EH (cell line): ENCODE measurements at places on chromosomes 2 and 18.
A peak's percentile ranks its signal among the peaks of the same experiment; 100 is the strongest.

DNA sequence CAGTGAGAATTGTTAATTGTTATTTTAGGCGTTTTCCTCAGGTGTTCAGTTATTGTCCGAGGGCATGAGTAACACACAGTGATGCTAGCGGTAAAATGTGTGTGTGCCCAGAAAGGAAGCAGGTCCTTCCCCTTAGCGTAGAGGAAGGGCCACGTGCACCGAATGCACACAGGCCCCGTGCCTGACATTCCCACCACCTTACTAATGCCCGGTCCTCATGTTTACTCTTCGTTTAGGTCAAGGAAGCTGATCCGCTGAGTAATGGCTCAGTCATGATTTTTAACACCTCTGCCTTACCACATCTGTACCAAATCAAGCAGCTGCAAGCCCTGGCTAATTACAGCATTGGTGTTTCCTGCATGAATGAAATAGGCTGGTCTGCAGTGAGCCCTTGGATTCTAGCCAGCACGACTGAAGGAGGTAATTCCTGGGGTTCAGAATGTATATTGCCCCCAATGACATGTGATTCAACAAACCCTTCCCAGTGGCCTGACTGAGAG, 76.7 kb downstream of the MERTK start:
- DNase-seq, result peak; percentile 89

DNA sequence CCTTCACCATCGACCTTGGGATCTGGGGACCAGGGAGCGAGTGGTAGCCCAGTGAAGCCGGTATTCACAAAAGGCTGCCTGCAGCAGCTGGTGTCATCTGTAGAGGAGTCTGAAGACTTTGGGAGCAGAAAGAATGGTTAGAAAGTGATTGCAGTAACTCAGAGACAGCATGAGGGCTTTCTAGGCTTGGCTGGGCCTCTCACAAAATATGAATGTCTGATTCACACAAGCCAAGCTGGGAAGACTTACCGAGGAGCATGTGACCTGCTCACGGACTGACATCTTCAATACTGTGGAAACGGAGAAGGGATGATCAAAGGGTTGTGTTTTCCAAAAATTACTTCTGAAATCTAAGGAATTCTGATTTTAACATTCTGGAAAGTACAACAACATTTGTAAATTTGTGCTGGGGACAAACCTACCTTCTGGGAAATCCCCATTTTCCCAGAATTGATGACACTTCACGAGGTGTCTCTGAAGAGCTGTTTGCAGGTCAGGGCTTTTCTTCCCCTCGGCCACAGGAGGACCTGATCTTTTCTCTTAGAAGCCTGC, 111.7 kb downstream of the ACOXL start:
- no peak for DNase-seq

DNA sequence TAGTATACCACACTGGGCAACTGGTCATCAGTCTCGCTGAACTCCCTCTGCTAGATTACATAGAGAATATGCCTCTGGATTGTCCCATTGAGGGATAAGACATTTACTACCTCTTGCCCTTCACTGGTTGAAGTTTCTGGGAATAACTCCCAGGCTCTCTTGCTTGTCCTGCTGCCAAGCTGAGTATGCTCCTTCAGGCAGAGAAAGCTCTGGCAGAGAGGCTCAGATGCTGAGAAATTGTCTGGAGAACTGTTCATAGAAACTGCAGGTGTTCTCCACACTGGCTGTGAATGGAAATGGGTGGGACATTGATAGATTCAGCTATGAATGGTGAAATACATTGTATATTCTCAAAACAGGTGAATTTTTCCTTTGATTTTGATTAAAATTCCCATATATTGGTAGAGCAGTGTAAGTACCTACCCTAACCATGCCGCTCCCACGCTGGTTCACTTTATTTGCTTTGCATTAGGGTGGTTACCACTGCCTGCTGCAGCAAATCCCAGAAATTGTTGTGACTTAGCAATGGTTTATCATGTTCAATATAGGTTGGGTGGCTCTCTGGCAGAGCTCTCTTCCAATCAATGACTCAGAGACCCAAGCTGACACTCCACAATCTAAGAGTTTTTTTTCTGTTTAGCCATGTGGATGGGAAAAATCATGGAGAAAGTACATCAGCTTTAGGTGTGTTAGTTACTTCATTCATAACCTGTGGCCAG, 36.7 kb downstream of the FAM117B start:
- no peak for DNase-seq

DNA sequence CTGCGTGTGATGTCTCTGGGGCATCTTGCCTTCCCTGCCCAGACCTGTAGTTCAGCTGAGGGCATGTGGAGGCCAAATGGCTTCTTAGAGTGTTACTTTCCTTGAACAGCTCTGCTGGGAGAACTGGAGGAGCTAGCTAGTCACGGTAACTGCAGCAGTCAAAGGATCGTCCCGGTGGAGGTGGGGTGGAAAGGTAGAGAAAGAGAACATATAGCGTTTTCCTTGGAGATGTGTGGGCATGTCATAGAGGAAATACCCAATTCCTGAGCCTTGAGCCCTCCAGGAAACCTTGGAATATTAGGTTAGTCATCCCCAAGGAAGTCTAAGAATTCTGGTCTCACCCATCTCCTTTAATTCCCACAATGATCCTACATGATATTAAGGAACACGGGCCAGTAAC, 33.5 kb upstream of the IL37 start:
- peak; percentile 91 for DNase-seq

GRCh38 chr2:112708968-112709367, 11.9 kb upstream of the NT5DC4 start:
- no peak for DNase-seq

GRCh38 chr2:179455172-179455524, 190.5 kb upstream of the SESTD1 start:
- DNase-seq, result no peak

DNA sequence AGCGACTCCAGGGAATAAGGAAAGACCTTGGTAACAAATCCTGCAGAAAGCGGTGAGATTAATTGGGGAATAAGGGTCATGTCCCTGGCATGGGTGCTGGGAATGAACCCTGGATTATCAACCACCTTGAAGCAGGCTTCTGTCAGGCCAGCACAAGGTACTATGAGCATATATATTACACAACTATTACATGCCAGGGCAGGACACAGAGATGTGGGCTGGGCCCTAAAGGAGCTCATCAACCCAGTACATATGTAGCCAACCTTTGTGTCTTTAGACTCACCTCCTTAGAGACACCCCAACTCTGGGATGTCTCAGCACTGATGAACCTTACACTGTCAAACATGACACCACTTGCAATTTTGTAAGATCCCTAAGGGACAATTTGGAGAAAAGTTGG, 3.4 kb downstream of the SFXN5 start:
- DNase-seq, result no peak

DNA sequence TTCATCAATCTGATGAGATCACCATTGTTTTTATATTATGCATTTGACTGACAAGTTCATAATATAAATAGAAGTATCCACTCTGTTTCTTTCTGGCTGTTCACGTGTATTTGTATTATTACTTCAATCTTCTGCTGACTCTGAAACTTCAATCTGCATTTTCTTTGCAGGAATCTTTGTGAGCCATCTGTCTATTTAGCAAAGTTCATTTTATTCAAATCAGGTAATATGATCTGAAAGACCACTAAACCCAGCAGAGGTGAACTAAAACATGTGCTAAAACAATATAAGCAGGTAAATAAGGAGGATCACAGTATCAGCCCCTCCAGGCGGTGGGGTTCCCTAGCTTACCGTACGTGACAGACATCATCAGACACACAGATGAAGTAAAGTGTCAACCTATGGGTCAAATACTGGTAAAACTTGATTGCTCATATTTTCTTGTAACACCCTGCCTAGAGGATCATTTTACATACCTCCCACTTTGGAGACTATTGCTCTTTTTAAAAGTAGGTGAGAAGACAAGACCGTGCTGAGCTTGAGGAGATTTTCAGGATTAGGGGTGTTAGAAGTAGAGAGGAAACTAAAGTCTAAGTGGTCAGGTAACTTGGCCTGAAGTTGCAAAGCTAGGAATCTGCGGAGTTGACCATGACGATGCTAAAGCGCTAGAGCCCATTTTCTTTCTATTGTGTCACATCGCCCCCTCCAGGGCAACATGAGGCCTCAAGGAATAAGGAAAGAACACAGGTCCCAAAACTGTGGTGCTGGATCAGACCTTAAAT, 9.0 kb downstream of the DTNB start:
- peak; percentile 62 for DNase-seq

- DNase-seq, result no peak
Measured at GRCh38 chr2:216107760-216108159, 1.4 kb upstream of the XRCC5 start.

- DNase-seq, result peak; percentile 6
Measured at GRCh38 chr2:69514819-69515218, 77.6 kb upstream of the NFU1 start.

DNA sequence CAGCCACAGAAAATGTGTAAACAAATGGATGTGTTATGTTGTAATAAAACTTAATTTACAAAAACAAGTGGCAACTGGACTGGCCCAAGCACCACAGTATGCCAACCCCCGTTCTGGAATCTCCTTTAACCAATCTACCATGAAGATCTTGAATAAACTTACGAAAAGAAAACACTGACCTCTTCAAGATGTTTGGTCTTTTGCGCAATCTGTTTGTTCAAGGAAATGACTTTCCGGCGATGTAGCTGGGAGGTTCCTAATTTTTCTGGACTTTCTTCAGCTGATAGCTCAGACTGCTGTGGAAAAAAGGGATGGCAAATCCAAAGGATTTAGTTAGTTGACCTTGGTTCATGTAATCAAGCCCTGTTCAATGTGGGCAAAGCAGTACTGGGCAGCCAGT, 55.7 kb downstream of the CCDC93 start:
- DNase-seq, result peak; percentile 87

DNA sequence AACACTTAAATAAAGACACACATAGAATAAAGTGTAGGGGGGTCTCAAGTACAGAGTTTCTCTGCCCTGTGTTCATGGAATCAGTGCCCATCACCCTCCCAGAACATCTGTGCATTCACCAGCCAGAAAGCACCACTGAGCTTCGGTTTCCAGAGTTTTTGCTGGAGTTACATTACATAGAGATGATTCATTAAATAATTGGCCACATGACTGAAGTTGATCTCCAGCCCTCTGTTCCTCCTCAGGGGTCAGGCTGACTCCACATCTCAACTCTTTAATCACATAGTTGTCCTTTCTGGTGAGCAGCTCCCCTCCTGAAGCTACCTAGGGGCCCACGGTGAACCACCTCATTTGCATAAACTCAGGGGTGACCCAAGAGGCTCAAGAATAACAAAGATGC, 129.8 kb downstream of the METTL4 start:
- peak; percentile 61 for DNase-seq

- DNase-seq, result peak; percentile 80
Measured at GRCh38 chr2:85539361-85540132, 579 bp downstream of the MAT2A start.
